ENCODE measurements at places on chromosomes 5 and 9.

GRCh38 chr9:25048098-25048724, 502.5 kb upstream of the IZUMO3 start:
- DNase-seq, result no peak

DNA sequence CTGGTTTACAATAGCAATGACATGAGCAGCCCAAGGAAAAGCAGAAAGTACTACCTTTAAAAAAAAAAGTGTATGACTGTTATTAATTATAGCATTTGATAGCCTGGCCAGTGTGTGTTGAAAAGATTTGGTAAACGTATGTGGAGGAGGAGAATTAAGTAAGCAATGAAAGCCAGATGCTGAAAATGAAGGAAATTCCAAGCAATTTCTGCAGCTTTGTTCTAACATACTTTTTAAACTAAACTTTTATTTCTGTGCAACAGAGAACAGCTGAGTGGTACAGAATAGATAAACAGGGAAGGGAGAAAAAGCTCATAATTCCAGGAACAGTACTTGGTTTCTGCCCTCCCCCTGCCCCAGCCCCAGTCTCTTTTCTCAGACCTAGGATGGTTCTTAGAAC, 252.6 kb downstream of the ADAMTSL1 start:
- DNase-seq, result no peak

GRCh38 chr9:33249087-33249658, 9.2 kb downstream of the SPINK4 start:
- no peak for DNase-seq

DNA sequence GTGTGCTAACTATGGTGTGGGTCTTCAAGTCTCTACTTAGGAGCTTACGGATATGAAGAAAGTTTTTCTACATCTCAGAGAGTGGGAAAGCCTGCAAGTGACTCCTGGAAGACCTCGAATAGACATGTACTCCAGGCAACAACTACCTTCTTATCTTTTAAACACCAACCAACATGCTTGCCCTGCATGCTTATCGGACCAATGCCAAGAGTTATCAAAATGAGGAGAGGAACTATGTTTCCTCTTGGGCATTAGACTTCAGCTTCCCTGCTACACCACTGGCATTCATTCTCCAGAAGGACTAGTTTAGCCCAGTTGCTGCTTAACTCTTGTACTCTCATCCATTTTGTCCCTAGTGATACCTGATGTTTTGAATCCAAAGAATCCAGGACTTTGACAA, 74.7 kb upstream of the MAN2A1 start:
- DNase-seq, result no peak

DNA sequence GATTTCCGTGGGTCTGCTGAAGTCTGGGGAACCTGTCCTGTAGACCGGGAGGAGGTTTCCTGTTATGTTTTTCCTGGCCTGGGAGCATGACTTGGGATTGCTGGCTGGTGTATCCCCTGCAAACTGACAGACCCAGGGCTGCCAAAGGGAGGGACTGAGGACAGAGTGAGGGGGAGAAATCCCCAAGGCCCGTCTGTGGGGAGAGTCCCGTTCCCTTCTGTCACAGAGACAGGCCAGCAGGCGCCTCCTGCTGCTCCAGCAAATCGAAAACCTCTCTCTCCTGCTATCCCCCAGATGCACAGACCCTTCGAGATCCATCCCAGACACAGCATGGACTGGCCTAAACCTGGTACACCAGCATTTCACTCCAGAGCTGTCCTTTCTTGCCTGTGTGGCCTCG, 56.2 kb upstream of the ALDH1B1 start:
- no peak for DNase-seq

DNA sequence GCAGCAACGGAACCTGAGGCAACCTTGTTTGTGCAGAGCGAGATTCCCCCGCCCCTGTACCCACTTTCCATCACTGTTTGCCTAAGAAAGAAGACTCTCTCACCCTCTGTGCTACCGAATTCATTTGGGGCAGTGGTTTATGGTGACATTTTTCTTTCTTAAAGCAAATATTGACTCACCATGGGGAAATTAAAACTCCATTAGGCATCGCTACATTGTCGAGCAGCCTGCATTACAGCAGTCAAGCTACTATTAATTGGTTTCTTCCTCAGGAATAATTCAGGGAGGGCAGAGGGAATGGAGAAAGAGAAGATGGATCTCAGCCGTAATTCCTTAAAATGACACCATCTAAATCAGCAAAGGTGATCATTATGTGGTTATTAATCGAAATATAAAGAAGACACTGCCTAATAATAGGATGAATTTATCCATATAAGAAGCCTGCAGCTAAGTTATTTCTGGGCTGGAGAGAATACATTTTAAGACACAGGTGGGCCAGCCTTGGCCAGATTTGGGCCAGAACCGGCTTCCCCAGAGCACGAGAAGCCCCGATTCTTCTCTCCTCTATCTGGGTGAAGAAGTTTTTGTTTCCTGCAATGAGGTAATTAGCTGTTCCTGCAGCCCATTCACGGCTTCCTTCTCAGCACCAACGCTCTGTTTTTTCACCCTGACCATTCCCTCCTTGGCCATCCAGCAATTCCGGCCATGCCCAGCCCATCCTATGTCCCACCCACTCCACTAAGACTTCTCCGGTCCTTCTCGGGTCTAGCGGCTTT, 16.8 kb downstream of the CFAP77 start:
- no peak for DNase-seq
